ENCODE measurements at places on chromosomes 11 and 22.

GRCh38 chr11:110835106-110835505 lies 122.9 kb upstream of the ARHGAP20 start:
- no peak for DNase-seq

- no peak for DNase-seq
These were observed 6.1 kb downstream of the ARHGAP8 start for GRCh38 chr22:44758344-44758973.

DNA sequence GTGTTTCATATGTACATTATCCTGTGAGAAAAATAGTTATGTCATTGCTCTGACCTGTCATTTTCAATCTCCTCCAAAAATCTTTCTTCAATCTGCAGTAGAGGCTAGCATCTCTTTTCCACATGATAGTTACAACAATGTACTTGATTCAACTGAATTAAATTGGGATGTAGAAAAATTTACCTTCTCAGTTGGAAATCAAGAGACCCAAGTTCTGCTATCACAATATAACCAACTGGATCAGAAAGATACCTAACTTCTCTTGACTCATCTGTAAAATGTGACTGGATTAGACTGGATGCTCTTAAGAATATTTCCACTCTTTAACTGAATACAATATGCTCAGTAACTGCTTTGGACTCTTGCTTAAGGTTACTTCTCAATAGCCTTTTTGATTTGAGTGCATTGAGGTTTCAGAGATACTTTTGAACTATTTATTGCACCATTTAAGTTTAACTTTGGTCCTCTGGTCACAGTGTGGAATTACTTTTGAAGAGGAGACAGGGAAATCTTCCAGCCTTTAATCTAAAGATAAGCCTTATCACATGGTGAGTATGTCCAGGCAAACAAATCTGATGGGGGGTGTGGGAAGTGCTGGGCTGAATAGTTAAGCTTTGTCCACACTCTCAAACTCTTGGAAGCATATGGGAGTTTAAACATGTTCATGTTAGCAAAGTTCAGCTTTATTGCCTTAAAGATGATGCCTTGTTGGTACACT lies 82.3 kb downstream of the YAP1 start:
- no peak for DNase-seq

DNA sequence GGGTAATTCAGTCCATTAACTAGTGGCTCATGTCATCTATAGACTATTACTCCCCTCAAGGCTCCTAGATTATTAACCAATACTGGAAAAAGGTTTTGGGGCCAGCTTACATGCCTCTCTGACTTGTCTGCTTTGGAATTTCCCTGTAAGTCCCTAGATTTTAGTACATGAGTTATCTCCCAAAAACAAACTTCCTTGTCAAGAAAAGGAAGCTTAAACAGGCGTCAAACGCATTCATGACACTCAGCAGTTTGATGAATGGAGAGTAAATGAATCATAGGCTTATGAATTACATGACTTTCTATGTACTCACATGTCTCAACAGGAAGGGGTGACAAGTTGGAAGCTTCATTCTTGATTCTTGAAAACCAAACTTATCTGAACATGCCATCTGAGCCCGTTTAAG lies 70.8 kb downstream of the BLID start:
- no peak for DNase-seq

DNA sequence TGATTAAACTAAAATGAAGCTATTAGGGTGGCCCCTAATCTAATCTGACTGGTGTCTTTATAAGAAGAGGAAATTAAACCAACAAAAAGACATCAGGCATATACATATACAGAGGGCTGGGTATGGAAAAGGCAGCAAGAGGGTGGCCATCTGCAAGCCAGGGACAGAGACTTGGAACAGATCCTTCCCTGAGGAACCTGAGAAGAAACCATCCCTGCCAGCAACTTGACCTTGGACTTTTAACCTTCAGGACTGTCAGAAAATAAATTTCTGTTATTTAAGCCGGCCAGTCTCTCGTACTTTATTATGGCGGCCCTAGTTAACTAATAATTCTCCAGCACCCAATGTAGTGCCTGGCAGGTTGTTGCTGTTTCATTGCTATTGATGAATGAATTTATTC lies 361.5 kb upstream of the PDGFD start:
- no peak for DNase-seq

Measured in NCI-H1105 treated with DMSO at 0.1 percent for 48 hours (cell line).